Cardiac septum (tissue), 1 donor: ENCODE measurements at places on chromosomes 6 and 20.

DNA sequence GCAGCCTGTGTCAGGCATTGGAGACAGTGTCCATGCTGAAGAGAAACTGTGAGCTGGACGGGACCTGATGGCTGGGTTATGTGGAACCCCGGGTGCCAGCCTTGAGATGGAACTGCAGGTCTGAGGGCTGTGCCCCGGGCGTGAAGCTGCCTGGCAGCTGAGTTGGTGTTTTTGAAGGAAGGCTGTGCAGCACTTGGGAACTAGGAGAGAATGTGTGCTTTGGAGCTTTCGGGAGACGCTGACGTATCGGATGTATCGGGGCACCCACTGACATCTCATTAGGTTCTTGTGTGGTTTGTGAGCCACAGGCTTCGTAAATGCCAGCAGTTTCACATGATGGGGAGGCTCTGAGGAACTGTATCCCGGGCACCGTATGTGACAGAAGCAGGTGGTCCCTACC is 2.2 kb downstream of the DLGAP4 start:
- DNase-seq, result no peak

DNA sequence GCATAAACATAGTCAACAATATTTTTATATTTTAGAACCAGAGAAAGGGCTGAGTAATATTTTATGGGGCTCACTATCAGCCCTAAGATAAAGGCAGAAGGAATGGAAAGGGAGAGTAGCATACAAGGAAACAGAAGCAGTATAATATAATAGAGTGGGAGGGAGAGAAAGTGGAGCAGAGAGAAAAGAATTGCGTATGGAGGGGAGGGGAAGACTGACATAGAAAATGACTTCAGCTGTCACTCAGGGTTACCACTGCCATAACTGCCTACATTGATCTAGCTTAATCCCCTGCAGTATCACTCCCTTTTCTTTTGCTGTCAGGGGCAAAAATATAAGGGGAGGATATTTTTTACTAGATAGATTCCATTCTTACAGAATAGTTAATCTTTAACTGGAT is 1133.5 kb upstream of the MAP3K7 start:
- no peak for DNase-seq

DNA sequence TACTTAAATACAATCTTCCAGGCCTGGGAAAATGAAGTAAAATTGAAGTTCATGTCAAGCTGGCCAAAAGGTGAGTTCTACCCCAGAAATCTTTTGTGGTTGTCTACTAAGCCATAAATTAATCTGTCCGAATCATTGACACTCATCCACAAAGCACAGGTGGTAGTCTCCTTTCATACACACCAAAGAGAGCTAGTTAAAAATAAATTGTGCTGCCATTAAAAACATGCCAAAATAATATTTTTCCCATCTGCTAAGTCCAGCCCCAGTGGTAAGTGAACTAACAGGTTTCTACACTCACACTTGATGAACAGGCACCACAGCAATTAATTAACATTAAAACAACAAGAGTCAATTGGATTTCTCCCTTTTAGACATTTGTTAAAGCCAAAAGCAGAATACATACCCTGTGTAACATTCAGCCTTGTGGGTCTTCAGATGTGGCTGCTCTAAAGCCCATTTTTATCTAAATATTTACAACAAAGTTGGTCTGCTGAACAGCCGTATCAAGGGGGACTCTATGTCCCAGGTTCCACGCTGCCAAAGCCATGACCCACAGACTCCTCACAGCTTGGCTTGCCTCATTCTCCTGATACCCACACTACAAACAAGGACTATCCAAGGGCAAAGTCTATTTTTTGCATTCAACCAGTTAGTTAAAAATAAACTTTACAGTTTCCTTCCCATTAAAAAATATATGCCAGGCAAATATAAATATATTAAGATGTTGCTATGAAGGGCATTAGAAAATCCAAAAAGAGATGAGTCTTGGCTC is 490.4 kb downstream of the BMP2 start:
- DNase-seq, result no peak

DNA sequence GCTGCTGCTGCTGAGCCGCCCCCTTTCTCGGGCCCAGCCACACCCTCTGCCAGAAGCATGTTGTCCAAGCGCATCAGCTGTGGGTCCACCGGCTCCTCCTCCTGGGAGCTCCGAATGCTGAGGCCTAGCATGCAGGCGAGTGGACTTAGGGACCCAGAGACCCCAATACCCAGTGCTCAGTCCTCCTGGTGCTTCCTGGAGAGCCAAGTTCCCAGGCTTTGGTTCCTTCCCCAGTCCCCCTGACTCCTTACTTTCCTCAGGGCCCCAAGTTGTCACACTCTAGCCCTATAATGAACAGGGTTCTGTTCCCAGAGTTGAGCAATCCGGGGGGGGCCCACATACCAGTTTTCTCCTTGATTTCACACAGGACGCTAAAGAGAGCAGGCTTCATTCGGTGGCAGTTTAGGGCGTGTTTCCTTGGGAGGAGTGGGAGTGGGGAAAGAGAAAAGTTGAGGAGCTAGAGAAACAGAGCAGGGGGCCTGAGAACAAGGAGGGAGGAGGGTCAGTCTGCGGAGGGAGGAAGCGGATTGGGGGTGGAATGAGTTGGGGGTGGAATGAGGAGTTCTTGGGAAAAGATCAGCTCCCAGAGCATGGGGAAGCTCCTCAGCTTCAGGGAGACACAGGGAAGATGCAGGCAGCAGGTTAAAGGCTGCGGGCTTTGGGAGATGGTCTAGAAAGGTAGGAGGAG is 1.5 kb downstream of the PBX2 start:
- DNase-seq, result no peak

DNA sequence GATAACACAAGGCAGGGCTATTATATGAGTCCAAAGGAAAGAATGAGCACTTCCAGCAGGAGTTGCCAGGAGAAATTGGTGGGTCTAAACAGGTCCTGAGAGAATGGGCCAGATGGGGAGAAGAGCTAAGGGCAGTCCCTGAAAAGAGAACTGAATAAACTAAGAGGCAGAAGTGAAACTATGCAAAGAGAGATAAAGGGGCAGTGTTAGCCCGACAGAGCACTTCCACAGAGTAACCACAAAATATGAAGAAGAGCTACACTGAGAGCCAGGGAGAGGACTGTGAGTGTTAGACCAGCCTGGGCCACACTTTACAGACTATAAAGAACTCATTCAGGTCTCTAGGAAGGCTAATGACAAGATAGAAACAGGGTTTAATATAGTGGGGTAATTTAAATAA is 43.8 kb downstream of the RALGAPA2 start:
- no peak for DNase-seq

GRCh38 chr20:14764511-14765369 is 427.3 kb upstream of the FLRT3 start:
- no peak for DNase-seq

DNA sequence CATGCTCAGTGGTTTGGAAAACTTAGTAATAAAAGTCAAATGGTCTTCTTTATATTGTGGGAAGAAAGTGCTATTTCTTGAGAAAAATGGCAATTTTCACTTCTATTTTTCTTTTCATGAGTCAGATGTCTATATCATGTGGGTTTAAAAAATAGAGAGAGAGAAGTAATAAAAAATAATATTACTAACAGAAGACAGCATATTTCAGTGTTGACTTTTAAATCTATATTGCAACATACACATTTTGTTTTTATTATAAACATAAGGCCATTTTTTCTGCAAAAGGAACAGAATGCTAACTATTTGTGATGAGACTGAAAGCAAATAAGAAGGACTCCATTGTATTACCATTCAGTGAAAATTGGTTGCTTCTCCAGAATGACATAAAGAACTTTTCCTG is 135.1 kb upstream of the CNR1 start:
- DNase-seq, result no peak
